ENCODE measurements at places on chromosomes 7 and 10.

GRCh38 chr10:43041422-43042342, 35.2 kb upstream of the RET start:
- DNase-seq = no peak

- DNase-seq = no peak
Measured at GRCh38 chr10:92845921-92846320, 2.4 kb upstream of the EXOC6 start.

GRCh38 chr10:73797324-73798025, 12.1 kb downstream of the ZSWIM8 start:
- DNase-seq = no peak

DNA sequence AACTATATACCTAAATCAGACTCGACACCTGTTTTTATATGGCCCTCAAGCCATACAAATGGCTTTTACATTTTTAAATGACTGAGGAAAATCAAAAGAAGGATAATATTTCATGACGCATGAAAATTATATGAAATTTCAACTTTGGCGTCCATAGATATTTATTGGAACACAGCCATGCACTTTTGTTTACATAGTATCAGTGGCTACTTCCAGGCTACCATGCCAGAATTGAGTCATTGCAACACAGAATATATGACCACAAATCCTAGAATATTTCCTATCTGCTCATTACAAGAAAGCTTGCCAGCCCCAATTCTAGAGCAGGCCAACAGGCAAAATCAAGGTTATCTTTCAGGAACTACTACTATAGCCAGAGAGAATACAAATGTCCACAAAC, 29.3 kb downstream of the AFAP1L2 start:
- no peak for DNase-seq

DNA sequence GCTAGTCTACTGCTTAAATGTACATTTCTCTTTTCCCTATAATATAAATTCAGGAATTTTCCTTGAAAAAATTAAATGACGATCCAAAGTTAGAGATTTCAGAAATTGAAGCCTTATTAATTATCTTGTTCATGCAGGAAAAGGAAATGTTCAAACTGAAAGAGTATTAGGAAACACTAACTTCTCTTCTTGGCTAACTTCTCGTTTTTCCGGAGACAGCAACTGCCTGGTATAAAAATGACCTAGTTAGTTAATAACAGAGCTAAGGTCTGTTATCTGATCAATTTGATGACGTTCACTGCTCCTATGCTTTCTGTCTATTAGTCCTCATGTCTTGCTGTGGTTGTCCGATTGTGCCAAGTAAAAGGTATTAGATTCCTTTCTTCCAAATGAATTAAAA, 212.5 kb downstream of the DGKB start:
- no peak for DNase-seq

DNA sequence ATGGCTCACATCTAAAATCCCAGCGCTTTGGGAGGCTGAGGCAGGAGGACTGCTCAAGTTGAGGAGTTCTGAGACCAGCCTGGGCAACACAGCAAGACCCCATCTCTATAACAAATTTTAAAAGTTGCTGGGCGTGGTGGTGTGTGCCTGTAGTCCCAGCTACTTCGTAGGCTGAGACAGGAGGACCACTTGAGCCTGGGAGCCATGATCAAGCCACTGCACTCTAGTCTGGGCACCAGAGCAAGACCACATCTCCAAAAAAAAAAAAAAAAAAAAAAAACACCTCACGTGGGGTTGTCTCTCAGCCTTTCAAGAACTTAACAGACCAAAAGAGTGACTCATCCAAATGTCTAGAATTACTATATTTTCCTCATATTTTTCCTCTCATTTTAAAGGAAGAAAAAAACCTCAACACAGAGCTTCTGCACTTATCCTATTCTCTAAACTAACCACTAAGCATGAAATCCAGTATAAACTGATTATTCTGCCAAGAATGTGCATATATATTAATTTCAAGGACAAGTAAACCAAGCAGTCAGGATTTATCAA, 46.3 kb downstream of the CUL2 start:
- DNase-seq = no peak

GRCh38 chr7:20146451-20146850, 70.7 kb downstream of the MACC1 start:
- DNase-seq = no peak

GRCh38 chr7:134330974-134331373, 14.2 kb upstream of the SLC35B4 start:
- no peak for DNase-seq

DNA sequence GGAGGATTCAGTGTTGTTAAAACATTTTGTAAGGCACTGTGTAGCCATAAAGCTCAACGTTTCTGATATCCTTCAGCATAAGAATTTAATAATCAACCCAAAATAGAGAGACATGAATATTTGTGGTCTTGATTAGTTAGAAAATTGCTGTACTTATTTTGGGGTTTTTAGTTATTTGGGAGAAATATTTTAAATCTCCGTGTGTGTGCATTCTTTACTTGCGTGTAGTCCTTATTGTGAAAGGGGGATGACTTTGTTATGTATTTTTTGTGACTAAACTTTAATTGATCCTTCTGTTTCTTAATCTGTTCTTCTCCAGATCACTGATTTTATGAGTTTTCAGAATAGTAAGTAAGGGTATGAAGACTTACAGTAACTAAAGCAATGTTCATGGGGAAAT, 81.2 kb downstream of the ZNRF2 start:
- DNase-seq = no peak

- DNase-seq = no peak
Measured at GRCh38 chr7:105890290-105890997, 14.0 kb upstream of the ATXN7L1 start.

GRCh38 chr10:69861251-69862240, 59.8 kb downstream of the COL13A1 start:
- DNase-seq = peak; percentile 25

DNA sequence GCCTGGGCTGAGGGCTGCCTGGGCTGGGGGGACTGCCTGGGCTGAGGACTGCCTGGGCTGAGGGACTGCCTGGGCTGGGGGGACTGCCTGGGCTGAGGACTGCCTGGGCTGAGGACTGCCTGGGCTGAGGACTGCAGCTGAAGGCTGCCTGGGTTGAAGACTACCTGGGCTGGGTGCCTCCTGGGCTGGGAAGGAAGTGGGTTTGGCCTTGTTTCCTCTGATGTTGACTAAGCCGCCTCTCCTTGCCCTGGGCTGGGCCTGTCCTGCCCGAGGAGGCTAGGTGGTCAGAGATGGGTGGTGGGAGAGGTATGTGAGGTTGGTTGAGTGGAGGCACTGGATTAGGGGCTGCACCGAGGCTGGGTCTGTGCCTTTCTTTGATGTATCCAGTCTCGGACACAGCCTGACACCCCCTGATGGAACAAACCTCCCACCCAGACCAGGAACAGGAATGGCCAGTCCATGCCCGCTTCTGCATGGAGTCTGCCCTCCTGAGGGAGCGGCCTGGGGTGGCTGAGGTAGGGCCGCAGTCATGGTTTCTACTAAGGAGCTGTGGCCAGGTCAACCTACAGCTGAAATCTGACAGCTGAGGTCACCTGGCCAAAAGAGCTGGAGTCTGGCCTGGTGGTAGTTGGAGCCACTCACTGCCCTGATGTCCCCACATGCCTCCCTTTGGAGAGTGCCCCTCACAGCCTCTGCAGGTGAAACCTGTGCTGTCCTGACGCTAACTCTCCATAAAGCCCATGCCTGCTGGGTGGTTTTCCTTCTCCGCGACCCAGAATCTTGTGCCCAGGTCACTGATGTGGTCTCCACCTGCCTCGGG, 22.3 kb downstream of the SCART1 start:
- peak; percentile 13 for DNase-seq

- no peak for DNase-seq
Measured at GRCh38 chr7:20267482-20267881, 50.3 kb upstream of the MACC1 start.

DNA sequence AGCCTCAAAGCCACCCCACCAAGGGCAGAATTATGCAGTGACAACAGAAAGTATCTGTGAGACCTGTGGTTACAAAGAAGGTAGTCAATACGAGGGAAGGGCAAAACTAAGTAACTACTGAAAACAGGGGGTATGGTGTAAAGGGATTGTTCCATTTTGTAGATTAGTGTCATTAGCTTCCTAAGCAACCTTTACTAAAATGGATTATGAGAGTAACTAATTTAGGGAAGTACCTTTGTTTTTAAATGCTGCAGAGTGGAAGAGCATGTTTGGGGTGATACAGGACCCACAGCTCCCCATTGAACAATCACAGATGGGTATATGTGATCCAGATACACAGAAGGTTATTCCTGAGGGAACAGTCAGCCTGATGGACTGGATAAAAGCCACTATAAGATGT, 51.3 kb upstream of the TAC1 start:
- DNase-seq = no peak

GRCh38 chr7:25069900-25070443, 55.1 kb downstream of the CYCS start:
- DNase-seq = peak; percentile 85

GRCh38 chr10:84534168-84534567, 205.8 kb downstream of the CCSER2 start:
- DNase-seq = no peak

- DNase-seq = no peak
Measured at GRCh38 chr10:48187713-48188485, 86.6 kb downstream of the FRMPD2 start.

- peak; percentile 63 for DNase-seq
Measured at GRCh38 chr7:128425850-128426249, 16.1 kb upstream of the IMPDH1 start.

- DNase-seq = peak; percentile 20
Measured at GRCh38 chr10:62183442-62183841, 85.2 kb downstream of the RTKN2 start.

DNA sequence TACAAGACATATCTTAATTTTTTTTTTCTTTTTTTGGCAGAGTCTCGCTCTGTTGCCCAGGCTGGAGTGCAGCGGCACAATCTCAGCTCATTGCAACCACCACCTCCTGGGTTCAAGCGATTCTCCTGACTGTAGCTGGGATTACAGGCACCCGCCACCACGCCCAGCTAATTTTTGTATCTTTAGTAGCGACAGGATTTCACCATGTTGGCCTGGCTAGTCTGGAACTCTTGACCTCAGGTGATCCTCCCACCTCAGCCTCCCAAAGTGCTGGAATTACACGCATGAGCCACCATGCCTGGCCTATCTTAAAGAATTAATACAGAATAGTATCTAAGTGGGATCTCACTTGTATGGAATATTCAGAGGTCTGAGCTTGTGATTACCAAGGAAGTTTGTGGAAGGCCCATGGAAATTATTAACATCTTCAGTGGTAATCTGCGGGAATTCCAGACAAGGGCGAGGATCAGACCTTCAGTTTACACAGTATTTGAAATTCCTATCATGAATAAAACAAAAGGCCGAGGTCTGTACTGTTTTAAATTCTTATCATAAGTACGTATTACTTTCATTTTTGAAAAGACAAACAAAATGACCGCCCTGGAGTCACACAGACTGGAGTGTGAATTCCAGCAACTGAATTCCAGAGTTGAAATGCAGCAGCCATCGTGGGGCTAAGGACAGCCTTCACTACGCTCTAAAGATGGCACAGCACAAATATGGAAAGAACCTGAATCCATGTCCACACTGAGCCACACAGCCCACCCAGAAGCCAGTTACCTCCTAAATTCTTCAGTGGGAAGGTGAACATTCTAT, 16.7 kb downstream of the GPRIN2 start:
- no peak for DNase-seq

GRCh38 chr10:122307669-122308416, 36.7 kb downstream of the BTBD16 start:
- DNase-seq = peak; percentile 82

- DNase-seq = no peak
Measured at GRCh38 chr7:43761382-43761781, 2.9 kb downstream of the BLVRA start.

DNA sequence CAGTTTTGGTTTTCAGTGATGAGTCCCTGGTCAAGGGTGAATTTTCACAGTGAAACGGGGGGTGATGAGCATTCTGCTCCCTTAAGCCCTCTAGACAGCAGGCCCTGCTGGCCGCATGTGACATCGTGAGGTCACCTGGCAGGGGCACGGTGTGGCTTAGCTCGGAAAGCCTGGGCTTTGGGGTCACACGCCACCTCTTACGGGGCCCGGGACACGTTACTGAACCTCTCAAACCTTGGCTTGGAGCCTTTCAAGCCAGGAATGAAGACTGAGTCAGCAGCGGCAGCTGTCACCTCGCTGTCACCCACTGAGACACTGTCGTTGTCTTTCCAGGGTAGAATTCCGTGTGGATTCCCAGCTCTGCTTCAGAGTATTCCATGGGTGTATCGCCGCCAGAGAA, 4.1 kb downstream of the GET4 start:
- no peak for DNase-seq

GRCh38 chr7:21603462-21603861, 60.6 kb downstream of the DNAH11 start:
- DNase-seq = no peak

DNA sequence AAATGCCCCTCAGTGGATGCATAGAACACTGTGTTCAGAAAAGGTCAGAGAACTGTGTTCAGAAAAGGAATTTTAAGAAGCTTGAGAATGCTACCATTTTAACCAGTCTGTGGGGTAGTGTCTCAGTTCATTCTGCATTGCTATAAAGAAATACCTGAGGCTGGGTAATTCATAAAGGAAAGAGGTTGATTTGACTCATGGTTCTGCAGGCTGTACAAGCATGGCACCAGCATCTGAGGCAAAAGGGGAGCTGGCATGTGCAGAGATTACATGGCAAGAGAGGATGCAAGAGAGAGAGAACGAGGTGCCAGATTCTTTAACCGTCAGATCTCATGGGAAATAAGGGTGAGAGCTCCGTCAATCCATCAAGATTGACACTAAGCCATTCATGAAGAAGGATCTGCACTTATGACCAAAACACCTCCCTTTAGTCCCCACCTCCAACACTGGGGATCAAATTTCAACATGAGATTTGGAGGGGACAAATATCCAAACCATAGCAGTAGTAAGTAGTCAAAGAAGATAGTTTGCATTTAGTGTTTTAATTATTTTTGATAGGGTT, 119.8 kb downstream of the FAM107B start:
- no peak for DNase-seq

GRCh38 chr7:127512663-127513062, 72.7 kb downstream of the GCC1 start:
- no peak for DNase-seq

DNA sequence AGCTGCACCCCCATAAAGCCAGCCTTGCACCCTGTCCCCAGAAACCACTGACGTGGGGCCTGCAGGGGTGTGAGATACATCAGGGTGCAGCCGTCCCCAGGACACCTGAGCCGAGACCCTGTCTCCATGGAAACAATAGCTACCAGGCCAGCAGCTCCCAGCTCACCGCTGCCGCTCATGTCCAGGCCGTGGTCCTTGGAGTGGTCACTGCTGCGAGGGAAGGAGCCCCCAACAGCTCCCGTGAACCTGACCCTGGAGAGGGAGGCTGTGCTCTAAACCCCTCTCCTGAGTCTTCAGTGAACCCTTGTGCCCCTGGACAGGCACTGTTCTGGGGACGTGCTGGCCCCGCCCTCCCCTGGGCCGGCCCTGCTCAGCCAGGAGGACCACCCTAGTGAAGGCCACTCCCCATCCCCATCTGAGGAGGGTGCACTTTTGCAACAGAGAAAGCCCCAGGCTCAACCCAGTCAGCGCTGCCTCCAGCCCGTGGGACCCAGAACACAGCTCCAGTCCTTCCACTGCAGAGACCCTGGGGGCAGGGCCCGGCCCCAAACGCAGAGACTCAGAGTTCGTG, 19.6 kb upstream of the INPP5A start:
- no peak for DNase-seq

- DNase-seq = no peak
Measured at GRCh38 chr10:15341502-15342128, 29.5 kb downstream of the FAM171A1 start.

GRCh38 chr10:50990568-50991455, 83.5 kb upstream of the PRKG1 start:
- DNase-seq = no peak
